Frontal cortex (tissue), 4 donors: ENCODE measurements at places on chromosomes 16 and 17. TPM values are rescaled to one million over a fixed set of nuclear protein-coding genes. Genes with fewer than 3 reads are reported as not detected.

GRCh38 chr16:57883953-57884654 is 81.8 kb upstream of the KIFC3 start:
- DNase-seq: no peak

The AOC2 gene
- total RNA-seq: 0.41 TPM

DNA sequence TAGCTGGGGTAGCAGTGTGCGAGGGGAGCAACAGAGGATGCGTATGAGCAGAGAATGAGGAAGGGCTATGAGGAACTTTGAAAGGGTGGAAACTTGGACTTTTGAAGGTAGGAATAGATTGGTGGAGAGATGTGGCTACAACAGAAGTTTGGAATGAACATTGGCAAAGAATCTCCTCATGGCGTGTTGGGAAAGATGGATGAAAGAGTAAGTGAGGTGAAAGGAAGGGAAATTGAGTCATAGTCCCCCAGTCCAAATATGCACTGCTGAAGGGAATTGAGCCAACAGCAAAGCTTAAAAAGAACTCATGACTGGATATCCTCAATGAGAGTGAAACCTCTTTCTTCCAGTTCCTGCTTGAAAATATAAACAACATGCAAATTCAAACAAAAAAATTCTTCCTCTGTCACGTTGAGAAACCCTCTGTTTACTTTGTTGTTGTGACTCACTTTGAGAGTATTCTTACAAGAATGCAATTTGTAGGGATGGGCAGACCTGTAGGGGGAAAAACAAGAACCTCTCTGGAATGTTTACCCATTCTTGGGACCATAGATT is 313.2 kb upstream of the KCNJ16 start:
- no peak for DNase-seq

GRCh38 chr17:43094129-43094835 is 30.9 kb downstream of the BRCA1 start:
- DNase-seq: no peak

- DNase-seq: no peak
Observed at GRCh38 chr17:28333083-28333746, 2.1 kb downstream of the IFT20 start.

DNA sequence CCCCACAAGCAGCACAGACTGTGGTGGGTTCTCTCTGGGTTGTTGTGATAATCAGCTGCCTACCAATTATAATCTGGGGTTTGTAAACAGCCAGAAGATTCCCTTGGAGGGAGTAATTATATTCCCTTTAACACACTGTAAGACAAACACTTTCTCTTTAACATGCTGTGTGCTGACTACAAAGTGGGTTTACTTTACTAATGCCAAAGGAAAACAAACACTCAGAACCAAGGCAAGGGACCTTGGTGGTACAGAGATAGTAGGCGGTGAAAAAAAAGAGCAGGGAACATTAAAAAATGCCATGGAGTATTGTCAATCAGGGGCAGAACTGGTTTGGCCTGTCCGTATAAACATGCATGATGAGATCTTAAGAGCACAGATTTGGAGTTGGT is 3.0 kb upstream of the VAT1L start:
- no peak for DNase-seq

The ABCA3 gene
- total RNA-seq: 36.3 TPM

GRCh38 chr17:15914400-15915170 is 30.3 kb upstream of the ADORA2B start:
- no peak for DNase-seq
